ENCODE measurements at places on chromosomes 5 and 9.

- H3K4me3 ChIP-seq = no peak overlapping the region
- no peaks in the 10 kb centered on the region for H3K4me1 ChIP-seq
- no peak for DNase-seq
- H3K36me3 ChIP-seq = no peaks in the 10 kb centered on the region
- peaks cover 21% of the 10 kb centered on the region for H3K27me3 ChIP-seq
Observed at GRCh38 chr9:130409246-130409645, 35.5 kb upstream of the ASS1 start.

GRCh38 chr9:87140605-87141109, 193.4 kb upstream of the GAS1 start:
- no peak for DNase-seq
- no peak overlapping the region for H3K4me3 ChIP-seq
- peaks cover 7% of the 10 kb centered on the region for H3K27me3 ChIP-seq
- no peaks in the 10 kb centered on the region for H3K36me3 ChIP-seq

GRCh38 chr5:124740071-124740470, 6.4 kb downstream of the ZNF608 start:
- H3K4me1 ChIP-seq = no peaks in the 10 kb centered on the region
- H3K27ac ChIP-seq = no peak overlapping the region
- peaks cover 6% of the 10 kb centered on the region for H3K27me3 ChIP-seq
- no peaks in the 10 kb centered on the region for H3K36me3 ChIP-seq

- peak; percentile 81 for DNase-seq
- no peak overlapping the region for H3K4me3 ChIP-seq
- H3K27ac ChIP-seq = no peak overlapping the region
- H3K36me3 ChIP-seq = no peaks in the 10 kb centered on the region
Observed at GRCh38 chr9:91033797-91034196, 232.2 kb downstream of the SYK start.

GRCh38 chr9:106897236-106897635, 34.3 kb downstream of the ZNF462 start:
- no peaks in the 10 kb centered on the region for H3K36me3 ChIP-seq
- no peak for DNase-seq

DNA sequence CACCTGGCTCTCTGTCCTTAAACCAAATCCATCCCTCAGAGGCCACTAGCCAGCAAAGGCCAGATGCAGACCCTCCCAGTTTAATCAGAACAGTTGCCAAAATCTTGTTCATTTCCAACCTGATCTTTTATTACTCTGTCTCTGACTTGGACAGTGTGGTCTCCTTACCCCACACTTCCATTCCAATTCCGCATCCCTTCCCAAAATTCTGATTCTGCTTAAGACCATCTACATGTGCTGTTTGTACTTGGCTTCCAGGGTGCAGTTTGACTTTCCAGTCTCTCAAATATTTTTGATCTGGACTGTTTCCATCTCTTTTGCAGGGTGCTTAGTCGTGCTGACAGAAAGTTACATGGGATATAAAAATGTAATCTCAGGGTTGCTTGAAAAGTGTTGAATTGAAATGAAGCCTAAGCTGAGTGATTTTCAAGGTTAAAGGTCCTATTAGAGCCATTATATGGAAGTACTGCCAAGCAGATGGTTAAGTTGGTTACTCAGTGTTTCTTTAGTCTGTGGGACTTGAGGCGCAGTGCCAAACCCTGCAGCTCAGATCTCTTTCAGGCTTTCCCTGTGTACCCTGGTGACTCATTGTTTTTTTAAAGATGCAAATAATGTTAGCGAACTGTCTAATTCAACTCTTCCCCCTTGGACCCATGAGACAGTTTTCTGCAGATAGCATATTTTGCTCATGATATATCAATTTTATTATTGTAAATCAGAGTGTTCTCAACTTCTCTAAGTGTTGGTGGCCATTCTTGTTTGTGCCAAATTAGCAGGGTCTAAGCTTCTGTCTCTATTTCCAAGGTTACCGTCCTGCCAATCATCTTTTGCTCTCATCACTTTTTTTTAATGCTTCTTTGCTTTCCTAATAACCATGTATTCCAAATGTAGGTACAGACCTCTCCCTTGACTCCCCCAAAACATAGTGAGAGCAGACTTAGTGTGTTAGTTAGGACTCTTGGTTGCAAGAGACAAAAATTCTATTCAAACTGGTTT, 18.2 kb upstream of the DCP2 start:
- H3K27ac ChIP-seq = no peak overlapping the region
- H3K36me3 ChIP-seq = no peaks in the 10 kb centered on the region
- no peak for DNase-seq
- no peak overlapping the region for H3K4me3 ChIP-seq

GRCh38 chr5:67537439-67538148, 341.0 kb upstream of the CD180 start:
- DNase-seq = no peak
- H3K27ac ChIP-seq = no peak overlapping the region
- peaks cover 3% of the 10 kb centered on the region for H3K4me1 ChIP-seq

DNA sequence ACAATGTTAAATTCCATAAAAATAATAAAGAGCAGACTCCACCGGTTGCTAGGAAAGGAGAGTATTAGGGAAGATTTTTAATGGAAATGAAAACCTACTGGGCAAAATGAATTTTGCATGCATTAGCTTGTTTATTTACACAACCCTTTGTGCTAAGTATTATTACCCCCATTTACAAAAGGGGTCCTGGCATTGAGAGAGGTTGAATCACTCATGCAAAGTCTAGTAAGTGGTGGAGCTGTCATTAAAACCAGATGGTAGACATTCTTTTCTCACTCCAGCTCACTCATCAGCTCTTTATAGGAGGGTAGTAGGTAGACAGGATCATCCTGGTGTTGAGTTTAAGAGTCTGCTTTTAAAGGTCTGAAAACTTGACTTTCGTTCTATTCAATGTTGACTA, 395.1 kb downstream of the PLK2 start:
- no peaks in the 10 kb centered on the region for H3K36me3 ChIP-seq
- no peaks in the 10 kb centered on the region for H3K4me1 ChIP-seq
- no peak for DNase-seq
- H3K27ac ChIP-seq = no peak overlapping the region

DNA sequence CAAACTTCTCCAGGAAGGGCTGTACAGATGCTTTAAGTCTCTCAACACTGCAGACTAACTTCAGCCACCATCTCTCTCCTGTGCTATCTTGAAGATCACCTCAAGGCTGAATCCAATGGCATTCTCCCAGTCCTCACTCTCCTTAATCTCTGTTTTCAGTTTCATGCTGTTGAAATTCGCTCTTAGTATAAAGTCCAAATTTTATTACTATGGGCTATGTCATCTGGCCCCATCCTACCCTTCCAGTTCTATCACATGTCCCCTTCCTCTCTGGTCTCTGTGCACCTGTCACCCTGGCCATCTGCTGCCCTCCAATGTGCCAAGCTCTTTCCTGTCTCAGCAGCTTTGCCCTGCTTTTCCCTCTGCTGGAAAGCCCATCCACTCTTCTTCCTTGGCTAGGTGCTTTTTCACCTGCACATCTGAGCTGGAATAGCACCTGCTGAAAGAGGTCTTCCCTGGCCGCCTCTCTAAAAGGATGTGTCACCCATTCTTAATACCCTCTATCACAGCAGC, 284.7 kb upstream of the MAP3K1 start:
- H3K4me3 ChIP-seq = no peak overlapping the region
- no peaks in the 10 kb centered on the region for H3K36me3 ChIP-seq
- peaks cover 68% of the 10 kb centered on the region for H3K4me1 ChIP-seq
- peak overlapping the region; percentile 30 for H3K27ac ChIP-seq
- H3K27me3 ChIP-seq = peaks cover 4% of the 10 kb centered on the region
